CD14-positive monocyte (primary cell): ENCODE measurements at places on chromosomes 7 and 10.

GRCh38 chr7:128863433-128863989 is 855 bp downstream of the ATP6V1F start:
- DNase-seq: no peak

DNA sequence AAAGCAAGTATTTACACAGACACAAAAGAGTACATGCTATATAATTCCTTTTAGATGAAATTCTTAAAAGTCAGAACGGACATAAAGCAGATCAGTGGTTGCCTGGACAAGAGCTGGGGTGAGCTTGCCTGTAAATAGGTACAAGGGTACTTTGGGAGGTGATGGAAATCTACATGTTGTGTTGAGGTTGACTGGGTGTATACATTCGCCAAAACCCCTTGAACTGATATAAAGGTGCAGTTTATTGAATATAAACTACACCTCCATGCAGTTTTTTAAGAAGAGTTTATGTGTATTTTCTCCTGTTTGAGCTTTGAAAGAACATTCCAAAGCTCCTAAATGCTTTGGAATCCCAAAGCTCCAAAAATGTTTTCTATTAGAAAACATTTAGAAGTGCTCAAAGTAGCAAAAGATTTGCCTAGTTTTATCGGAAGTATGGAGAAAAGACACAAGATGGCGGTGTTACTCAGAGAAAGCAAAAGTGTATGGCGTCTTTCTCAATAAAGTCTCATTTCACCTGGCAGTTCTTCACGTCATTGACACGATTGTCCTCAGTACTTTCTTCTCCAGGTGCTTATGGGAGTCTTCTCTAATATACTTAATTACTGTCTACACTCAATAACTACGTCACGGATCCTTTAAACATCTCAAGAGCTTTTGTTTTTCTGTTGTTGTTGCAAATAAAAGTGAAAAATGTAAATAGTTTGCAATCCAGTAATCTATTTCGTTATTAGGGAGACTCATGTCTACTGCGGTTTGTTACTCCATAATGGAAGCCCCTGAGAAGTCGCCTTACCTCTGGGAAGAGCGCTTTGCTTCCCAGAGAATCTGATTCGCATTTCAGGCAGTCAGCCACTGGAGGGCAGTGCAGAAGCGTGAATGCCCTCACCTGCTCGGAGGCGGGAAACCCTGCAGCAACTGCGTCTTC is 14.7 kb upstream of the SEC61G start:
- peak; percentile 57 for DNase-seq

DNA sequence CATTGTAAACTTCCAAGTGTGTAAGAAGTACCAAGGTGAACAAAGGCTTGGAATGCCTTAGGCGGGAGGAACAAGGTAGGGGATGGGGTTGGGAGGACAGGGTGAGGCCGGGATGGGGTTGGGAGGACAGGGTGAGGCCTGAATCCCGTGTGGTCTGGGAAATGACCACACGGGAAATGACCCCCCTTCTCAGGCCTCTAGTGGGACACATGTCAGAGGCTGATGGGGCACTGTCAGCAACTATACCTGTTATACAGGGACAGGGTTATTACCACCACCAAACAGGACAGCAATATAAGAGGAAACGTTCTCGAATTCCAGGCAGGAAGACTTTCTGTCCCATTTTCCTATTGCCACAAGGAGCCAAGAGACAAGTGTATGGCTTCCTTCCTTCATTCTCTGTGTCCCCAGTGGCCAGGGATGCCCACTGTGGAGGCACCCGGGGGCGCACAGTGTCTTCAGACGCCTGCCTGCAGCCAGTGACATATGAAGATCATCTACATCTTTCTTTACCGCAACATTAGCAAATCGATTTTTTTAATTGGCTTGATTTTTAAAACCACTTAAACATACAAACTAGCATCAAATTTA is 1.3 kb downstream of the MKI67 start:
- no peak for DNase-seq

DNA sequence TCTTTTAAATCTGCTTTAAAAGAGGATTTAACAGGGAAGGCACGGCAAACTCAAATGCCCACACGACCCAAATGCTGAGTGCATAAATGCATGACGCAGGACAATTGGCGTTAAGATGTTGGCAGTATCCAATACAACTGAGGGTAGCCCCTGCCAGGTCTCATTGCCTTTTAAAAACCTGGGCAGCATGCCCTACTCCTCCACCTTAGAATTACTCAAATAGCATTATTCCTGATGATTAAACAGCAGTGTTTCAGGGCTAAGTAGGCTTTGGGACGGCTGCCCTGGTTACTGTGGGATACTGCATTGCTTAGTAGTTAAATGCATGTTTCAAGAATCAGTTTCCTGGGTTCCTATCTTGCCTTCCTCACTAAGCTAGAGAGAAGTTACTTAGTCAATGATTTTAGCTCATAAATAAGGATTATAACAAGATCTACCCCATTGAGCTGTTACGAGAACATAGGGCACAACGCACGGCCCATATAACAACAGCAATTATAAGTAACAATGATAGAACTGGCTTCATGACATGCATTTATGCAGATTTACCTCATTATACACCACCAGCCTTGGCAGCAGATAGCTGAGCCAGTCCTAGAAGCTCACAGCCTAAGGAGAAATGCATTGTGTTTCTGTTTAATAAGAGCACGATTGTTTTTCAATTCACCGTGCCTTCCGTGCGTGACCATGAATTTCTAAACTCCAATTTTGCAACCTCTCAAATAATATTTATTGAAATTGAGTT is 7.9 kb downstream of the TUBAL3 start:
- DNase-seq: no peak

- no peak for DNase-seq
Measured at GRCh38 chr10:61753453-61753852, 90.7 kb downstream of the CABCOCO1 start.

GRCh38 chr10:110138197-110138812 is 69.1 kb upstream of the MXI1 start:
- peak; percentile 86 for DNase-seq

- peak; percentile 87 for DNase-seq
Measured at GRCh38 chr10:97648562-97649404, 8.3 kb downstream of the PI4K2A start.

DNA sequence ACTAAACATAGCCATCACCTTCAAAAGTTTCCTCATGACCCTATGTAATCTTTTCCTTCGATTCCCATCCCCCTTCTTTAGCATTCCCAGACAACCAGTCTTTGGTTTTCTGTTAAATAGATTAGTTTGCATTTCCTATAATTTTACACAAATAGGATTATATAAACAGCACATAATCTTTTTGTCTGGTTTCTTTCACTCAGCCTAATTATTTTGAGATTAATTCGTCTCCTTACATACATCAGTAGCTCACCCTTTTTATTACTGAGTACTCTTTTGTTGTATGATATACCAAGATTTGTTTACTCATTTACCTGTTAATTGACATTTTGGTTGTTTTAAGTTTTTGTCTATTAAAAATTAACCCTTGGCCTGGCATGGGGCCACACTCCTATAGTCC is 354.7 kb upstream of the CHRM2 start:
- no peak for DNase-seq
